ENCODE measurements at places on chromosomes 4 and X. TPM values are rescaled to one million over a fixed set of nuclear protein-coding genes. Genes with fewer than 3 reads are reported as not detected.

MAD2L1 gene
- 1.3 TPM for total RNA-seq

- H3K27ac ChIP-seq: no peak overlapping the region
- no peak overlapping the region for H3K4me3 ChIP-seq
- no peaks in the 10 kb centered on the region for H3K36me3 ChIP-seq
Measured at GRCh38 chr4:25667931-25668557, 12.4 kb downstream of the SLC34A2 start.

- no peaks in the 10 kb centered on the region for H3K36me3 ChIP-seq
- no peak overlapping the region for H3K4me3 ChIP-seq
- H3K4me1 ChIP-seq: peaks cover 7% of the 10 kb centered on the region
- DNase-seq: no peak
- no peaks in the 10 kb centered on the region for H3K27me3 ChIP-seq
Measured at GRCh38 chr4:23759066-23759465, 130.8 kb downstream of the PPARGC1A start.

SERTM2 gene
- 0.06 TPM for total RNA-seq

GRCh38 chr4:123536225-123536624 lies 139.6 kb downstream of the SPRY1 start:
- no peaks in the 10 kb centered on the region for H3K36me3 ChIP-seq
- DNase-seq: no peak
- H3K4me3 ChIP-seq: no peak overlapping the region

DNA sequence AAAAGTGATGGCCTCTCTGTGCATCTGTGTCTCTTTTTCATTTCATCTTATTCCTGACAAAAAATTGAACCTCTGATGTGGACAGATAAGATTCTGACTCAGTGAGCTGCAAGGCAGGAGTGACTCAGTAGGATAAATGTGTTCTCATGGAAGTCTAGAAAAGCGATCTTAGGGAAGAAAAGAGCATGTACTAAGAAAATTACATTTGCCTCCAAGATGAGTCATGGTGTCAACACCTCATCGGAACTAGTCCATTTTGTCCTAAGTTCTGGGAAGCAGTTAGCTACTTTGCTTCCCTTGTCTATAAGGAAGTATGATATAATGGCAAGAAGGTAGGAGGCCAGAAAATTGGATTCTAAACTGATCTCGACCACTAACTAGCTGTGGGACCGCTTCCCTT lies 83.5 kb upstream of the AFF2 start:
- no peak overlapping the region for H3K27ac ChIP-seq
- H3K4me3 ChIP-seq: no peak overlapping the region
- H3K27me3 ChIP-seq: no peaks in the 10 kb centered on the region
- H3K4me1 ChIP-seq: no peaks in the 10 kb centered on the region
